ENCODE measurements at places on chromosomes 7 and 10.

DNA sequence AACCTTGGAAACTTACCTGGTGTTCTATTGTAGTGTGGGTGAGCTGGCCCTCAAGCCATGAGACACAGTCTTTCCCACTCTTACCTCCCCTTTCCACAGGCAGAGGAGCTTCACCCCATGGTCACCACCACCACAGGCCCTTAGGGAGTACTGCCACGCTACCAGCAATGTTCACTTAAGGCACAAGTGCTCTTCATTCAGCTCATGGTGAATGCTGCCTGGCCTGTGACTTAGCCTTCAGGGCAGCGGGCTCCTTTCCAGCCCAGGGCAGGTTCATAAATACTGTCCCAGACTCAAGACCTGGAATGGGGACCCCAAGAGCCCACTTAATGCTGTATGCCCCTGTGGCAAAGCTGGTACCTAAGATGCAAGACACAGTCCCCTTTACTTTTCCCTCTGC is 109.4 kb downstream of the MYO3A start:
- no peak for DNase-seq

DNA sequence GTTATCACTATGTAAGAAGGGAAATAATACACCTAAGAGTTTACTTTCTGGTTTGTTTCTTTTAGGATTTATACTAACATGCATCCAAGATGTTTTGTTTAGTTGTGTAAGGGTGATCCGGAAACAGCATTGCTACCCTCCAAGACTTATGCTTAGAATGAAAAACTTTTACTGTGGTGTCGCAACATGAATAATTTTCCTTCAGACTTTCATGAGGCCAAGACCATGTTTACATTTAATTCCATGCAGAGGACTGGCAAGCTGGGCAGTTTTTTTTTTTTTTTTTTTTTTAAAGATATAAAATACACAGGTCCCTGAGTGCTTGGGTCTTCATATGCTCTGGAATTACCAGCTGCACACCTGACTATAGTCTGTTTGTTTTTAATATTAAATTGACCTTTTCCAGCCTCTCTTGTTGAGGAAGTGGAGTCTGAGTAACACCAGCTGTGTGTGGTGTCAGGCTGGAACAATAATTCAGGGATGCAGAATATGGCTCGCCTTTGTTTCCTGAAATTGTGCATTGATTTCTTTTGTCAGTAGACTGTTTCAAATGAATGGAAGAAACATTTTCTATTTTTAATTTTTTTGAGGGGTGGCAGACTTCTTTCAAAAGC is 81.7 kb downstream of the ST7 start:
- DNase-seq = no peak

GRCh38 chr7:123282181-123282580 is 82.4 kb upstream of the SLC13A1 start:
- DNase-seq = no peak

- DNase-seq = no peak
These were observed 274.2 kb upstream of the HABP2 start for GRCh38 chr10:113278664-113279063.

GRCh38 chr10:123560301-123561140 is 105.6 kb upstream of the GPR26 start:
- no peak for DNase-seq
